ENCODE measurements at places on chromosomes 5 and 9.

- no peak for DNase-seq
Observed at GRCh38 chr9:6467006-6467625, 54.1 kb downstream of the UHRF2 start.

DNA sequence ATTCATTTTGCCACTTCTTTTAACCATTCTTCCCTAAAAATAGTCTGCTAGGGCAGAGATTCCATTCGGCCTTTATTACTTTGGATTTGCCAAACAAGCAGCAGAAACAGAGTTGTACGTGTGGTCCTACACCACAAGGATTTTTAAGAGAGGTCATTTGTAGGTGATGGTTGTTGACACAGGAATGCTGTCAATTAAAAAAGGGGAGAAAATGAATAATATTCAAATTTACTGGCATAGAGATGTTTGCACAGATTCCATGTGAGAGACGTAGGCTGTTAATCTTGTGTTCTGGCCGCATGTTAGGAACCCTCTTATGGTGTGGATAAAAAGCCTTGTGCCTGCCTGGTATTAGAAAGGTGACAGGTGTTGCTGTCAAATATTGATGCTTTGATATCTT is 34.9 kb downstream of the TRIO start:
- no peak for DNase-seq

GRCh38 chr5:106673941-106674340 is 996.8 kb downstream of the EFNA5 start:
- DNase-seq = no peak

DNA sequence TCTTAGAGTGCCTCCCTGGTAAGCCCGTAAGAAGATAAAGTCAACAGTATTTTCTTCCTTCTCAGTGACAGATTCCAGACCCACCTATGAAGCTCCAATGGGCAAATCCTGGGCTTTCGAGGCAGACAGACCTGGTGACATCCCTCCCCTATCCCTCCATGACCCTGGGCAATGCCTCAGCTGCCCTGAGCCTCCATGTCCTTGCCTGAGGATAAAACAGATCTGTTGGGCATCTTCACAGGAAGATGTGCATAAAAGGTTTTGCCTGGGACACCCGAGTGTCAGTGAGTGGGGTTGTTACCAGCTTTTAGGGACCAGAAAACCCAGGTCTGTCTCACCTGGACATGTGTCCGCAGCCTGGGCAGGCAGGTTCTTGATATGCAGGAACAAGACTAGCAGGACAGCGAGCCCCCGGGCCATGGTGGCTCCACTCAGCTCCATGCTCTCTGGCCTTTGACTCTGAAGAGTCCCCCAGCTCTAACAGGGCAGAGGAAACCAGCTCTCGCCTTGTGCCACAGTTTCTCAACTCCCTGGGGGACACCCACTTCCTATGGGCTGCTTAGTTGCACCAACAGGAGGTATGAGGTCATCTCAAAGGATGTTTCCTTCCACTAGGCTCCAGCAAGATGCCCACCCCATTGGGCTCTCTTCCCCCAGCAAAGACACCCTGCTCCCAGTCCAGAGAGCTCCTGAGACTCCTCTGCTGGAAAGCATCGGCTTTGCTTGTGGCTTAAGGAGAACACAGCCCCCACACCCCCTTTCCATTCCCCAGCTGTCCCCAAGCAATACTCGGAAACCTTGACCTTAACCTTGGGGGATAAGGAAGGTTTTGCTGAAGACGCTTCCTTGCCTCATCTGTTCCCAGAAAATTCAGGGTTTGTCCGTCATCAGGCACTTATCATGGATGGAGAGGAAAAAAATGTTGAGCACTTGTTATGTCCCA is at the start of gene FCN1:
Gene FCN1, minus strand, starts transcription at position 482 of the 943 bp plus-strand sequence. Its CDS starts 41 bp downstream, at position 441.
- DNase-seq = no peak

DNA sequence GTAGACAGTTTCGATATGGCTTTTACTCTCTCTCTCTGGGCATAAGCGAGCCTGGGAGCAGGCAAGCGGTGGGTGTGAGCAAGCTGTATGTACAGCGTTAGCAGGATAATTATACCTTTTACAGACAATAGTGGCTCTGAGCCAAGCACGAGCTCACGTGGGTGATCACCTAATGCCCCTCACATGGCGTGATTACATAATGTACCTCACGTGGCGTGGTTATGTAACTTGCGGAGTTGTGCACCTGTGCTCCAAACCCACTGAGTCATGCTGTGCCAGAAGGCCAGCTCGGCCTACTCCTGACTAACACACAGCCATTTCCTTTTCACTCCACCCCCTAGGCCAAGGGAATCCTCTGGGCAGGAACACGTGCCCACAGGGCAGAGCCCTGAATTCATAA is 797.2 kb downstream of the EFNA5 start:
- DNase-seq = no peak

GRCh38 chr9:96015876-96016686 is 140.6 kb downstream of the ERCC6L2 start:
- DNase-seq = no peak

- DNase-seq = no peak
Observed at GRCh38 chr9:23779220-23779619, 46.8 kb downstream of the ELAVL2 start.

- DNase-seq = no peak
Observed at GRCh38 chr5:513216-514100, 10.8 kb downstream of the SLC9A3 start.

DNA sequence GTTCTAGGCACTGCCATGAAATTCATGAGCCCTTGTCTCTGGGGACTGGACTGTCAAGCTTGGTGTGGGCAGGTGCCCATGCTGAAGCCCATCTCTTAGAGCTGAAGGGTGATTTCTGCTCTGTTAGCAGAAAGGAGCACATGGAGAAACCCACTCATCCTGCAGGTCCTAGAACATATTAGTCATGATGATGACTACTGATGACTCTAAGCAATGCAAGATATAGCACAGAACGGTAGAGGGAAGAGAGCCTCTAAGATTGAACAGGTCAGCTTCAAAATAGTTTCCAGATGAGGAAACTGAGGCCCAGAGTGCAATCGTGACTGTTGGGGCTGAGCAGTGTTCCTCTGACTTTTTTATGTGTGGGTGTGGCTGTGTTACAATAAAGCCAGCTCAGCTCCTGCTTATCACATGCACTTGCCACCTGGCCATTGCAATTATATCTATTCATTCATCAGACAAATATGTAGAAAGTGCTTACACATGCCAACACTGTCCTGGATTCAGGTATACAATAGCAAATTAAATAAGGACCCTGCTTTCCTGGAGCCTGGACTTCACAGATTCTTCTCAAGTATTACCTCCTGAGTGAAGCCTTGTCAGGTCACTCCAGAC is 140.2 kb upstream of the BRINP1 start:
- DNase-seq = no peak

DNA sequence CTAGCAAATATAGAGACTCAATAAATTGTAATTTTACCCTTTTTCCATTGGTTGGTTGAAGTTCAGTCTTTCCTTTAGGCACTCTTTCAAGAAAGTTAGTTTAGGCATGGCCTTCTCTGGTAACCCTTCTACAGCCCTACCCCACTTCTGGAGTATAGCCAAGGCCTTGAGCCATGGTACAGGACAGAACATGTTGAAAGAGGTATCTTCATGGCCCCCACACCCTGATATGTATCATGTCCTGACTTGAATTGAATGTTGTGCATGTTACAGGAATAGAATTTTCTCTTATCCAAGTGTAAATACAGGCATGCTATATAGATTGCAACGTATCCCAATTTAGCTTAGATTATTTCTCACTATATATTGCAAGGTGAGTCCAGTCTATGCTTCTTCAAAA is 175.6 kb downstream of the CD180 start:
- no peak for DNase-seq

DNA sequence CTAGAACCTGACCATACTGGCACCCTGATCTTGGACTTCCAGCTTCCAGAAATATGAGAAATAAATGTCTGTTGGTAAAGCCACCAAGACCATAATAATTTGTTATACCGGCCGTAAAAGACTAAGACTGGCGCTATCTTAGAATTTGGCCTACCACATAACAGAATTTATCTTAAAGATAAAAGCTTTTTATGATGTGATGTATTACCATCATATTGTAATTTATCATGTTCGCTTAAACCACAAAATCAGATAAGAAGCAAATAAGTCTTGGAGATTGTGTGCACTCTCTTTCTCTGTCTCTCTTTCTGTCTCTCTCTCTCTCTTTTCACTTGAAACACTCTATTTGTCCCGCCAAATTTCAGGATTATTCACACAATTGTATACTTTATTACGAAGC is 35.6 kb downstream of the FST start:
- no peak for DNase-seq

DNA sequence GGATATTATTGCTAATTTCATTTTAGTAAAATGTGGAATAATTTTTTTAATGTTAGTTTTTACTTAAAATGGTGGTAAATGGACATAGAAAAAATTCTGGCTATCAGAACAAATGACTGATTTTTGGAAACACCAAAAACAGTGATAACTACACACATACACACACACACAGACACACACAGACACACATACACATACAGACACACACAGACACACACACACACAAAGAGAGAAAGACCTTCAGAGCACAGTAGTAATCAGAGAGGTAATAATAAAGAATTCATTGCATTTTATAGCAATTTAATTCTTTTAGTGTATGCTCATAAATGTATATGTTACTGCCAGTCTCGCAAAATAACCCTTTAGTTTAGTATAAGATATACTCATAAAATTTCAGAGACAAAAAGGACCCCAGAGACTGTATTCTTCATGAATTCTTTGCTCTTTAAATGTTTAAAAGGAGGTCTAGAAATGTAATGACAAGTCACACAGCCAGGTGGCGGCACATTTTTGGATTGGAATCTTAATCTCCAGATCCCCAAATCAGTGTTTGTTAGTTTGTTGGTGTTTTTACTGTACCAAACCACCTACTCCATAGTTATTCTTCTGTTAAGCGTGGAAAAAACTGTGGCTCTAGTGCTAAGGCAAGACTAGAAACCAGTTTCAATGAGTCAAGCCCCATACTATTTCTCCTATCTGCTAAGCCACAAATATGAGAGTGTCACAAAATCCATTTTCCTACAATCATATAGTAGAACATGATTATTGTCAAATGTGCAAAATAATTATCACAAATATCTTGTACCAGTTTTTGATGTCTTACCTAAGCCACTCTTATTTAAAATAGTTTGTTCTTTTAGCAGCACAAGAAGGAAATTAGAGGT is 109.9 kb downstream of the EDIL3 start:
- no peak for DNase-seq

DNA sequence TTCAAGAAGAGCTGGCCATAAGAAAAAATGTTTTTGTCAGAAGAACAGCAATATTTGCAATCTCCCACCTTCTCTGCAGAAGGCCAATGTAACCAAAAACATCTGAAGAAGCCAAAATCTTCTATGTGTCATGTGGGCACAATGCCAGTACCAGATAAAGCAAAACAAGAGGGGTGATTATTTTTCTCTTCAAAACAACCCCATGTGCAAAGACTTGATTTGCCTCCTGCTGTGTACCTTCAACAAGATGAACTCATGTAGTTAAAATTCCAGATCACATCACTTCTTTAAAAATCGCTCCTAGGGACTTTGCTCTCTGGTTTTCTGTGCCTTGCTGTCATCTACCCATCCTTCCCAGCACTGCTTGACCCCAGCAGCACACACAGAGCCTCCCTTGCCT is 134.0 kb upstream of the MAP3K1 start:
- no peak for DNase-seq

DNA sequence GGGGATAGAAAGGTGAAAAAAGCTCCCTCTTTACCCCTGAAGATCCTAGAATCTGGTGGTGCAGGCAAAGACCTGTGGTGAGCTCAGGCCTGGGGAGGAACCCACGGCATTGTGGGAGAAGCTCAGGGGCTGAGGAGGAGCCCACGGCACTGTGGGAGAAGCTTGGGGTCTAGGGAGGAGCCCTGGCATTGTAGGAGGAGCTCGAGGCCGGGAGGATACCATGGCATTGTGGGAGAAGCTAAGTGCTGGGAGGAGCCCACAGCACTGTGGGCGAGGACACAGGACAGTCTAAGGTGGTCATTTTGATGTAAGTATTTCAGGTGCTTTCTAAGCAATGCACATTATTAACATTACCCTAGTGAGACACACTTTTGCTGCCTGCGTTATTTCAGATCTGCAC is 179.7 kb downstream of the HSD17B3 start:
- no peak for DNase-seq

- no peak for DNase-seq
Observed at GRCh38 chr9:131743501-131743900, 3.6 kb upstream of the RAPGEF1 start.

- no peak for DNase-seq
Observed at GRCh38 chr9:23232831-23233230, 593.2 kb downstream of the ELAVL2 start.

GRCh38 chr9:26296910-26297572 is 595.6 kb downstream of the CAAP1 start:
- no peak for DNase-seq

DNA sequence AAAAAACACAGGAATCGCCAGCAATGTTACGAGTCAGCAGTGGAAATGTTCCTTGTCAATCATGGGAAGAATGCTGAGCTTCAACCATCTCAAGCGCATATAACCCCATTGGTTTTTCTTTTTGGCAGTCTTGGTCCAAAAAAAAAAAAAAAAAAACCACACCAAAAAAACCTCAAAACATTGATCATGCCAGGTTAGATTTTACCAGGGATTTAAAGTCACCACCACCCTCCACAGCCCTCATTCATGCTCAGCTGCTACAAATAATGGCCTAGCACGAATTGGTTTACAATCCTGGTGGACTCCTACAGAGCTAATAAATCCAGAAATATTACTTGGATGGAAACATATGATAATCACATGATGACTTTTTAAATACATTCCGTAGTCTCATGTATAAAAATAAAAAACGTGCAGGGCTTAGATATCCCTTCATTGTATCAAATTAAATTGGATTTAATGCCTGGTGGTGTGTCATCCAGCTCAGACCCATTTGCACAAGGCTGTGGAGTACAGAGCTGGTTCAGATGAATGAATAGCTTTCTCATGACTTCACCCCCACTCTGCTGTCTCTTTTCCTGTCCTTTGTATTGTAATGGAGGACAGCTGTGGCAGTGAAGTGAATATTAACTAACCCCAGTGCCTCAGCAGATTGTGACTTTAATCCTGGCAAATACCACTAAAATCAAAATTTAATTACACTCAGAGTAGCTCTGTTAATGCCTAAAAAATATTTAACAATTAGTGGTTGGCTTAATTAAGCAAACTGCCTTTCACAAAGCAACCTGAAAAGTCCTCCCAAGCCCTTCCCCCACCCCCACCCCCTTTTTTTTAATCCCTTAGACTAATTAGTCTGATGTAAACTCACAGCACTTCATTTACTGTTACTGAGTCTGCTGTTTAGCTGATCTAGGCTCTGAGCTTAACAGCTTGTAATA is 626.5 kb upstream of the ZNF608 start:
- no peak for DNase-seq

GRCh38 chr9:112012026-112012902 is 115.7 kb downstream of the UGCG start:
- no peak for DNase-seq

Measured in stimulated activated CD4-positive, alpha-beta T cell treated with anti-CD3 and anti-CD28 coated beads, TNF-alpha, amount 100 ng/mL, for 1 hour (primary cell).